ENCODE measurements at places on chromosomes 5 and 9.

DNA sequence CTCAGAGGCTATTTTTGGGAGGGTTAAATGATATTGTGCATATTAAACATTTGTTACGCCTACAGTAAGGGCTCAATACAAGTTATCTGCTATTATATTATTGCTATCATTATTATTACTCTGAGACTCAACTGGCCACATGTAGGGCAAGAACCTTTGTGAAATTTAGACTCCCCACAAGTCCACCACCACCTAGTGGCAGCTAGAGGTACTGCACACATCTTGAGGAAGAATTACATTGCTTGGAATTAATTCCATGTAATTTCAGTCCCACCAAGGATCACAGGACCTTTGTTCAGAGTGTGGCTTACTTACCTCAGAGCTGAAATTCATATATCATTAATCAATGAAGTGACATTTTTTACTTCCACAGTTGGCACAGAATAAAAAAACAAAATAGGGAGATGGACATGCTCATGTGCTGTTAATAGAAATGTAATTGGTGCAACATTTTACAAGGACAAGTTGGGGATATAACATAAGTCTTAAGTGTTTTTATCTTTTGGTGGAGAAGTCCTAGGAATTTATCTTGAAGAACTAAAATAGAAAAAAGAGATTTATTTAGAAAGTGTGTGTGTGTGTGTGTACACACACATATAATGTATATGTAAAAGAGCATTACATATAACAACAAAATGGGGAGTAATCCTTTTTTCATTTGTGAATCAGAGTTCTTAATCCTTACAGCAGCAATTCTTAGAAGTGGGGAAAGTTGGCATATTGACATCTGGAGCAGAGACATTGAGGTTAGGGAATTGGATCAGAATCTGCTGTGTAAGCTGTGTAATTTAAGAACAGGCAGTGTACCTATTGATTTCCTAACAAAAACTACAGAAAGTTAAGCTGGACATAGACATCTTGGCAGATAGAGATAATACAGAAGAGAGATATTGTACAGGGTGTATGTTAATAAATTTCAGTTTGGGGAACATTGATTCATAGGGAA lies 11.2 kb downstream of the MSANTD3 start:
- no peaks in the 10 kb centered on the region for H3K27me3 ChIP-seq
- no peak overlapping the region for H3K27ac ChIP-seq
- H3K36me3 ChIP-seq = peaks cover 11% of the 10 kb centered on the region
- no peaks in the 10 kb centered on the region for H3K4me1 ChIP-seq
- H3K4me3 ChIP-seq = no peak overlapping the region
- peak; percentile 59 for DNase-seq

DNA sequence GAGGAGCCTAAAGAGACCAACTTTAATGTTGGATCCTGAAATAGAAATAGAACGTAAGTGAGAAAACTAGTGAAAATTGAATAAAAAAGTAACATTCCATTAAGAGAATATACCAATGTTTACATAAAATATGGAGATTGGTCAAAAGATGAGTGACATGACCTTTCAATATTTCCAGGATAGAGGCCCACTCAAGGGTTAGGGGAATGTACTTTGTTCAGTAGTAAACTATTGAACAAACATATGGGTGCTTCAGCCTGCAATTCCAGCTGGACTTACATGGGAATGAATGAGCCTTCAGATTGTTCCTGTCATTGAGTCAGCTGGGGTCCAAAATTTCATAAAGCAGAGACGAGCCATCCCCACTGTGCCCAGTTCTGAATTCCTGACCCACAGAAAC lies 371.7 kb upstream of the POU5F2 start:
- DNase-seq = no peak
- peaks cover 23% of the 10 kb centered on the region for H3K36me3 ChIP-seq
- peaks cover 11% of the 10 kb centered on the region for H3K27me3 ChIP-seq
- no peak overlapping the region for H3K4me3 ChIP-seq
- no peak overlapping the region for H3K27ac ChIP-seq

- peaks cover 63% of the 10 kb centered on the region for H3K4me1 ChIP-seq
- H3K36me3 ChIP-seq = peaks cover 15% of the 10 kb centered on the region
- no peak overlapping the region for H3K4me3 ChIP-seq
- H3K27me3 ChIP-seq = no peaks in the 10 kb centered on the region
- DNase-seq = no peak
These were observed 199.8 kb upstream of the MAP3K1 start for GRCh38 chr5:56615361-56616153.

GRCh38 chr5:81909677-81910076 lies 62.1 kb upstream of the ATG10 start:
- no peak overlapping the region for H3K4me3 ChIP-seq
- no peaks in the 10 kb centered on the region for H3K4me1 ChIP-seq
- no peaks in the 10 kb centered on the region for H3K27me3 ChIP-seq

DNA sequence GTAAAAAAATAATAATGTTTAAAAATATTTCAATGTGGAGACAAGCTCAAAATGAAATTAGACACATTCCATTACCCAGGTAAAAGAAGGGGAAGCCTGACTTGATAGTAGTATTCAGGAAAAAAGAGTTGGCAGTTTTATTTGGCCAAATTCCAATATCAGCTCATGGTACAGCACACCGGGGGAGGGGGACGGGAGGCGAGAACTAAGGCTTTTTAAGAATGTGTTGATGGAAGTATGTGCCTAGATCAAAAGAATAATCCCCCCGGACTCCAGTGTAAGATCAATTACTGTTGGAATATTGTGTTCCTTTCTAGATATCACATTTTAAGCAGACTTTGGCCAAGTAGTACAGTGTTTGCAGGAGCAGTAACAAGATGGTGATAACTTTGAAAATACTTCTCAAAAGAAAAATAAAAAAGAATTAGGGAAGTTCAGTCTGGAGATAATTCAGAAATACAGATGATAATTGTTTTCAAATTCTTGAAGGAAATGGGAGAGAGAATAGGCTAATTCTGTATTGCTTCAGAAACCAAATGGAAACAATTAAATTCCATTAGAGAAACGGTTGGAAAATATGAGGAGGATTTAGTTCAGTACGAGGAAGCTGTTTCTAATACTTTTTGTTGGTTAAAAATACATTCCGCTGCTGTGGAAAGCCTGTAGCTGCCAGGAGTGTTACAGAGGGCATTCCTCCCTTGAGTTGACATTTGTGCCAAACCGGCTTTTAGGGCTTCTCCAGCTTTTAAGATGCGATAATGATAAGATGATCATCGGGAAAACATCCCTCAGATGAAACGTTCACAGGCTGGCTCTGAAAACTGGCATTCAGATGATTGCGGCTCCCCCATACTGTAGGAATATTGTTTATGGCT lies 98.1 kb upstream of the ERBIN start:
- H3K4me1 ChIP-seq = peaks cover 11% of the 10 kb centered on the region
- peaks cover 11% of the 10 kb centered on the region for H3K36me3 ChIP-seq
- no peak overlapping the region for H3K27ac ChIP-seq

- no peaks in the 10 kb centered on the region for H3K4me1 ChIP-seq
- H3K27ac ChIP-seq = no peak overlapping the region
These were observed 113.2 kb downstream of the CDH18 start for GRCh38 chr5:19874811-19875210.

DNA sequence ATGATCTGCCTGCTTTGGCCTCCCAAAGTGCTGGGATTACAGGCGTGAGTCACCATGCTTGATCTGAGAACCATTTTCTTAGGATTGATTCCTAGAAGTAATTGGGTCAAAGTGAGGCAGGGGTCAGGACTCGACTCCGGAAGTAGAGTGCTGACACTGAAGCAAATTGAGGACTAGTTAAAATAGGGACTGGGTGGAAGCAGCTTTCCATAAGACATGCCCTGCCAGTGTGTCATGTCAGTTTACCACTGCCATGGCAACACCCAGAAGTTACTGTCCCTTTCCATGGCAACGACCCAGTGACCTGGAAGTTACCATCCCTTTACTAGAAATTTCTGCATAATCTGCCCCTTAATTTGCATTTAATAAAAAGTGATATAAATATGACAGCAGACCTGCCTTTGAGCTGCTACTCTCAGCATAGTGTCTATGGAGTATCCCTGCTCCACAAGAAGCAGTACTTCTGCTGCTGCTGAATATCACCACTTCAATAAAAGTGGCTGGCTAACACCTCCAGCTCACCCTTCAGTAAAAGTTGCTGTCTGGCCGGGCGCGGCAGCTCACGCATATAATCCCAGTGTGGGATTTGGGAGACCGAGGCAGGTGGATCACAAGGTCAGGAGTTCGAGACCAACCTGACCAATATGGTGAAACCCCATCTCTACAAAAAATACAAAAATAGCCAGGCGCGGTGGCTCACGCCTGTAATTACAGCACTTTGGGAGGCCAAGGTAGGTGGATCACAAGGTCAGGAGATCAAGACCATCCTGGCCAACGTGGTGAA lies 47.8 kb upstream of the JADE2 start:
- no peak for DNase-seq
- H3K27me3 ChIP-seq = no peaks in the 10 kb centered on the region
- H3K27ac ChIP-seq = no peak overlapping the region

GRCh38 chr5:39131210-39132127 lies 57.3 kb upstream of the RICTOR start:
- no peaks in the 10 kb centered on the region for H3K27me3 ChIP-seq
- no peak for DNase-seq
- H3K36me3 ChIP-seq = peaks cover 83% of the 10 kb centered on the region
- H3K27ac ChIP-seq = peak overlapping the region; percentile 45

DNA sequence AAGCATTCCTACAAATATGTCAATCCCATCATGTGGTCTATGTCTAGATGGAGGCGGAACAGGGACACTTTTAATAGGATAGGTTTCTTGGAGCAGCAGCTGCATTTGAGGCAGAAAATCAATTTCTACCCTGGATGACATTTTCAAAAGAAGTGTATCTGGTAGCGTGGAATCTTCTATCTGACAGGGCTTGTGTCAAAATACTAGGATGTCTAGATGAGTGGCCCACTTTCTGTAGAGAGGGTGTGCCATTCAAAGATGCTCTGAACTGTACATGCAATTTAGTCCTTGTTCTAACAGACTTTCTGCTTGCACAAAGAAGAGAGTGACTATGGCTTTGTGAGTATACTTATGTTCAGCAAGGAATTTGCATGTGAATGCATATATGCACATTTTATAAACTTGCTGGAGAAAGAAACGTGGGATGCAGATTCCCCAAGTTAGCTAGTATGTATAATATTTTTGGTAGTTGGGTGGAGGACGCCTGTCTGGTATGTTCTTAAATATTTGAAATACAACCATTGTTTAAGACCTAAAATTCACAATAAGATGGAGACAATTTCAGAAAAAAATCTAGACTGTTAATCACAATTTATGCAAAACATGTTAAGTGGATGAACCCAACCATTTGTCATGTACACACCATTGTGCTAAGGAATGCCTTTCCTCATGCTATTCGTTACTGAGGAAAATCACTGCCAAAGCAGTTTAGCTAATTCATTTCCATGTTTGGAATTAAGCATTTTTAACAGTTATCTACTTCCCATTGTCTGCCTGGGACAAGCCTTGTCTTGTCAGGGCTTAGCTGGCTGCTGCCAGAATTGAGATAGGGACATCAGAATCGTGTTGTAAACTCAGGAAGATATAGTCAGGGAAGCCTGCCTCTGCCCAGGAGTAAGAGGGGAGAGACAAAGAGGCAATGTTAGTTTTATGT lies 129.1 kb upstream of the MEF2C start:
- peaks cover 4% of the 10 kb centered on the region for H3K27me3 ChIP-seq
- H3K36me3 ChIP-seq = no peaks in the 10 kb centered on the region
- H3K27ac ChIP-seq = no peak overlapping the region
- H3K4me1 ChIP-seq = no peaks in the 10 kb centered on the region
- H3K4me3 ChIP-seq = no peak overlapping the region

Measured in activated T-cell treated with anti-CD3 and anti-CD28 coated beads, Interleukin-2, amount 50 U/mL, for 24 hours (primary cell).